Spleen (tissue), 13 donors: ENCODE measurements at places on chromosomes 11 and 22. TPM values are rescaled to one million over a fixed set of nuclear protein-coding genes. Genes with fewer than 3 reads are reported as not detected.

- DNase-seq = peak; percentile 74
Observed at GRCh38 chr11:45665206-45665932, at the start of gene CHST1. Gene CHST1, minus strand, starts transcription at chr11:45665622. Its CDS starts 14,699 bp downstream, at chr11:45650923.

GRCh38 chr11:110478410-110478809, 48.7 kb downstream of the FDX1 start:
- no peak for DNase-seq

- DNase-seq = no peak
Observed at GRCh38 chr11:74018331-74019005, 9.6 kb upstream of the UCP3 start.

Gene RIC8A
- 103 TPM for total RNA-seq

DNA sequence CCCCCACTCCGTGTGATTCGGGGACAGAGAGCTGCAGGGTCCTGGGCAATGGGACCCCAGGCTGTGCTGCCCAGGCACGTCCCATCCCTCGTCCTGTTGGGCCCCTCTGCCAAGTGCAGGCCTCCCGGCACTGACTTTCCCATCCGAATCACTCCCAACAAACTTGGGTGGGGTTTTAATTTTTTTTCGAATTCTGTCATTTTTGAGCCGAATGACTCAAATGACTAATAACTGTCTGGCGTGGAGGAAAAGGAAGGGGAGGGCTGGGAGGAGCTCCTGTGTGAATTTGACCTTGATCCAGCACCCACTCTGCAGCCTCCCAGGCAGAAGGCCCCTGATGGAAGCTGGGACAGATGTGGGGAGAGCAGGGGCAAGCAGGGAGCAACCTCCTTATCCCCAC, 1173.2 kb downstream of the BRD1 start:
- DNase-seq = no peak

DNA sequence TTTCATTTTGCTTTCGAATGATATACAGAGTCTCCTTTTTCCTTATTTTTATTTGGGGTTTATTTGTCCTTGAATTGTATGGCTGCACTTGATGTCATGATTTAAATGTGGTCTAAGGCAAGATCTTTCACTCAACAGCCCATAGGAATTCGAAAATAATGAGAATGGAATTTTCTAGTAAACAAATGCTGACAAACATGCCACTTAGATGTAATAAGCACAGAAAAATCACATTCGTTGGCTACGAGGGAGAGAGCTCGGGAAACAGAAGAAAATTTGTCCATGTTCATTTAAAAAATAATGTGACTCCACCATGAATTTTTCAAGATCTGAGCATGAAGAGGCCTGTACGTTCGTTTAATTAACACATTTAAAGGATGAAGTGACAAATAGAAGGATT, 73.0 kb downstream of the BLID start:
- no peak for DNase-seq

- peak; percentile 44 for DNase-seq
Observed at GRCh38 chr22:35148866-35149548, 83.0 kb downstream of the ISX start.

GRCh38 chr11:10927538-10927937, 69.7 kb upstream of the ZBED5 start:
- DNase-seq = no peak

Gene DRICH1
- total RNA-seq = 2.5 TPM

Gene HEPN1
- 0.25 TPM for total RNA-seq

DNA sequence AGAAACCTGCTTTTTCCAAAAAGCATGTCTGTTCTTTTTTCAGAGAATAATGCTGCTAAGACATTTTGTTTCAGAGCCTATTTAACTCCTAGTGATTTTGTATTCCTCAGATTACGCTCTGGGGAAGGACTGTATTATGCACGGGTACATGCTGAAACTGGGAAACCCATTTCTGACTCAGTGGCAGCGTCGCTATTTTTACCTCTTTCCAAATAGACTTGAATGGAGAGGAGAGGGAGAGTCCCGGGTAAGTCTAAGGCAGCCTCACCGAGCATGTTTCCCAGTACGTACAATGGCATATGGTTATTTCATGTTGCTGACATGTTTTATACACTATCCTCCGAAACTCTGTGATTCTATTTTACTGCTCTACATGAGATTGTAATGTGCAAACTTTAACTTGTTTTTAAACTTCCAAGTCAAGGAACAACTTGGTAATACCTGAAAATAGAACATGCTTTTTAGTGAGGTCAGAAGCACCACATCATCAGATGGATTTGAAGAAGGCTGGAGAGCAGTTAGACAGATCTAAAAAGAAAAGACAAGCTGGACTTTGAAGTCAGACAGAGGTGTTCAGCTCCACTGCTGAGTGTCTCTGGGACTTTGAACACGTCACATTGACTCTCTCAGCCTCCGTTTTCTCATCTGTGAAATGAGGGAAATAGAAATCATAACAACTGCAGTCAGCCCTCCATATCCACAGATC, 23.7 kb upstream of the MYO18B start:
- no peak for DNase-seq

Gene SMTNL1
- not detected for total RNA-seq

DNA sequence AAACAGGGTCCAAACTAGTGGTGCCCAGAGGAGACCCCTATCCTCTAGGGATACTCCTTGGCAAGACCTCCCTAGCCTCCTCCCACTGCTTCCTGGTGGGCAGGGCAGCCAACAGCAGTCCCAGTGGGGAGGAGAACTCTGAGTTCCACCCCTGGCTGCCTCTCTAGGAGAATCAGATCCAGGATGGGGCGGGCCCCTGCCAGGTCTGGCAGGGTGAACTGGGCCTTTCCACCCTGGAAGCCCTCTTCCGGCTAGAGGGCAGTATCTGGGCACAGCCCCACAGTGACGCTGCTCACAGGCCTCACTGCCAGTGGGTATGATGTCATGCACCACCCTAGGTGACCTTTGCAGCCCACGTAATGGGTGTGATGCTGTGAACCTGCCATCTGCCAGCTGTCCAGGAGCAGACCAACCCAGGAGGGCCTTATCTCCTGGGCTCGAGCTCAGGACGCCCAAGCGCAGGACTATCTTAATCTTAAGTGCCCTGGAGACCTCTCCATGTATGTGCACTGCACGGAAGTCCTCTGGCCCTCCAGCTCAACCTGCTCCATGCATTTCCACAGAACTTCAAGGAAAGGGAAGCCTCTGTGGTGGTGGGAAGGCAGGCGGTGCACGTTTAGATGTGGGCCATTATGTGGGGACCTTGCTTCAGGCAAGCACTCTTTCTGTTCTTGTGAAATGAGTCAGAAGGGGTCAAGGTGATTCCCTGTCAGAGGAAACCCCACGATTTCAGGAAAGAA, 31.8 kb upstream of the FCHSD2 start:
- peak; percentile 82 for DNase-seq

DNA sequence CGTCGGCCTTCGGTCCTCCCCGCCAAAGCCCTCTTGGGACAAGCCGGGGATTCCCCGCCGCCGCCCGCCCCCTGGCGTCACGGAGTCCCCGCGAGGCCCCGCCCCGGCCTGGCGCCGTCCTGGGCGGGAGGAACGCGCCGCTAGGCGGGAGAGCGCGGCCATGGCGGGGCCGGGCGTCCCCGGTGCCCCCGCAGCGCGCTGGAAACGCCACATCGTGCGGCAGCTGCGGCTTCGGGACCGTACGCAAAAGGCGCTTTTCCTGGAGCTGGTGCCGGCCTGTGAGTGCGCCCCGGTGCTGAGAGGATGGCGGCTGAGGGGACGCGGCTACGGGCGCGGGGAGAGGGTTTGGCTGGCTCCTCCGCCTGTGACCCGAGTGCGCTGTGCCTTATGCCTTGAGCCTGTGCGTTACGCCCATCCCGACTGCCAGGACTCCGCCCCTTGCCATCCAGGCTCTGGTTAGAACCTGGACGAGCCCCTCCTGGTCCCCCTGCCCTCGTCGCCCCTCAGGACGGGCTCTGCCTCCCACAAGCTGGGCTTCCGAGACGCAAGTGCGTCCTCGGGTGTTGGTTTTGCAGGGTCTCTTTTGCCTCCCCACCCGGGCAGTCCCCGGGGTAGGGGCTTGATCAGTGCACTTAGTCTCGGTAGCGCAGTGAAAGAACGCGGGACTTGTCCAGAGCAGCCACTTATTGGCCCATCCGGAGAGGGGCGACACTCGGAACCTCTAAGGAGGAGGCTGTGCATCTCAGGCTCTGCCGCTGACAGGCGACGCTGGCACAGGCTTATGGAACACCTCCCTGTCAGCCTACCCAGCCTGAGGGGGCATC, at the start of gene ATG16L2:
Gene ATG16L2, plus strand, starts transcription at position 126 of the 824 bp plus-strand sequence. Its CDS starts 35 bp downstream, at position 161.
- DNase-seq = peak; percentile 93

DNA sequence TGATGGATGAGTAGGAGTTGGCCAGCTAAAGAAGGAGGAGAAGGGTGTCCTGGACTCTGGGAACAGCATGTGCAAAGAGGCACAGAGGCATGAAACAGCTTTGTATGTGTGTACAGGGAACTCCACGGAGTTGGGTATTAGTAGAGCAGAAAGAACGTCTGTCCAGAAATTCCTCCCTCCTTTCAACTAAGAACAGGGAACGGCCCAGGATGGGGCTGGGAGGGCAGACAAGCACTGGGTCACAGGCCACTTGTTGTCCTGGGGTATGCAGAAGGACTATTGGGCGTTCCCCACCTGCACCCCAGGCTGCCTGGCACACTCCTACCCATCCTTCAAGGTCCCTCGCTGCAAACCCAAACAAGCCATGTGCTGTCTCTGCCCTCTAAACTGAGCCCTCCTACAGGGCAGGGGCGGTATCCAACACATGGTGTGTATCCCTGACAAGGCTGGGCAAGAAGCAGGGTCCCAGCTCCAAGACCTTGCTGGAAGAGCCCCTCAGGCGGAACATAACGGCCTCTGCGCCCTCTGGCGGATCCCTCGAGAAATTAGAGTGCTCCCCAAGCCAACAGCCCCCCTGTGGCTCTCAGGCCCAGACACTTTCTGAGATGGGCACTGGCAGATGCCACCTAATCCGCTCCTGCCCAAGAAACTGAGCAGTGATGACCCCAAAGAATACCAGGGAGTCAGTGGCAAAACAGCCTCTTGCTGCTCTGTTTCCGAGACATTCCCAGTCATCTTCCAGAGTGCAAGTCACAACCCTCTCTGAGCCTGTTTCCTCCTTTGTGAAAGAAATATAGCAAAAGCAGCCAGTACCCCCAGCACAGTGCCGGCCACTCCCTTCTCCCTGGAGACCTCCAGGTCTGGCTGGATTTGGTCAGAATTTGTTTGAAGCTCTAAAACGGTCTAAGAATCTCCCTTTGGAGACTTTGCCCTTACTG, 1.6 kb upstream of the ELFN2 start:
- no peak for DNase-seq

- no peak for DNase-seq
Observed at GRCh38 chr11:12389676-12390657, 12.6 kb downstream of the PARVA start.

Gene CSRP3
- not detected for total RNA-seq

Gene ISX
- not detected for total RNA-seq

GRCh38 chr11:14884667-14885273, 7.3 kb downstream of the CYP2R1 start:
- DNase-seq = no peak

Gene POGLUT3
- 18.4 TPM for total RNA-seq

GRCh38 chr11:124277207-124277606, 21.0 kb downstream of the OR8G5 start:
- peak; percentile 41 for DNase-seq

- DNase-seq = no peak
Observed at GRCh38 chr11:64316672-64317324, 561 bp downstream of the TRMT112 start.

Gene PAMR1
- 19.9 TPM for total RNA-seq

- no peak for DNase-seq
Observed at GRCh38 chr11:60332846-60333245, 5.8 kb downstream of the MS4A6E start.

DNA sequence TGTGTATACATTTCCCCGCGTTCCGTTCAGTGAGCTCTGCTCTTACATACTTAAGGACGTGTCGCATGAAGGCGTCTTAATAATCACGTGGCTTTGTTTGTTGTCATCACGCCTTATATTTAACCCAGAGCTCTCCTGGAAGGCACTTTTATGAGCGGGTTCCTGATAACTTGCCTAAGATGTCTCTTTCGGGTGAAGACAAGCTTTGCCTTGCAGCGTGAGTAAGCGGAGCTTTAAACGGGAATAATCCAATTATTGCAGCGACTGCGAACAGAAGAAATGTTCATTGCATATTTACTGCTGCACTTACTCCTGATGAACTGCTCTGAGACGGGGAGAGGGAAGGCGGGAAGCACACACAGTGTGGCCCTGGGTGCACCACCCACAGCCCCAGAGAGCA, 1128.2 kb downstream of the BRD1 start:
- no peak for DNase-seq

Gene FAM83F
- 0.23 TPM for total RNA-seq

Gene E2F8
- total RNA-seq = 2.4 TPM

Gene GPHA2
- not detected for total RNA-seq

DNA sequence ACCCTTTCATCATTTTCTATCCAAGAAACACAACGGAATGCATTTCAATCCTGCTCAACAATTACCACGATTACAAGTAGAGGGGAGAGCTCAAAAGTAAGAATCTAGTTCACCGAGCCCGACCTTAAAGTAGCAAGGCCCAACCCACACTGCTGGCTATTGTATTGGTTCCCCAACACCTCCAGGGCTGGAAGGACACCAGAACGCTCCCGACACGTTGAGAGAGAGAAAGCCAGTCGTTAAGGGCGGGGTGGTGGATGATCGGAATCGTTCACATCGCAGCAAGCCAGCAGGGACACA, 690 bp downstream of the CKAP5 start:
- no peak for DNase-seq

GRCh38 chr22:17368554-17369438, 464 bp upstream of the CECR2 start:
- DNase-seq = peak; percentile 73

DNA sequence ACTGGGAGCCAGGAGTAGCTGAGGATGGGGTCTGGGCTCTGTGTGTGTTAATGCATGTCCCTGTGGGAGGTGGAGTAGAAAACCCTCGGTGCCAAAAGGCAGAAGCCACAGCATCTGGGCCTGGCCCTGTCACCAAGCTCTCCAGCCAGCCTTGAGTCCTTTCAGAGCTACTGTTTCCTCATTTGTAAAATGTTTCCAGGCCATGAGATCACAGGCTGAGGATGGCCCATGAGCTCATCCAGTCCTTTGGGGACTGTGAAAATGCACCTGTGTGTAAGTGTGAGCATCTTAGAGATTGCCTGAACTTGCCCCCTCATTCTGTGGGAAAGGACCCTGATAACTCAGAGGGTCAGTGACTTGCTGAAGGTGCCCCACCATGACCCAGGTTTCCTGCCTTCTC, 9.1 kb downstream of the ANKK1 start:
- DNase-seq = peak; percentile 29

GRCh38 chr11:119874660-119875238, 145.7 kb upstream of the NECTIN1 start:
- peak; percentile 17 for DNase-seq

- DNase-seq = peak; percentile 88
Observed at GRCh38 chr22:37309211-37310074, 27.1 kb downstream of the CYTH4 start.

GRCh38 chr22:27978802-27979201, 59.7 kb upstream of the PITPNB start:
- no peak for DNase-seq

Gene OR8H2
- not detected for total RNA-seq

GRCh38 chr11:75557666-75558494, 4.2 kb upstream of the SERPINH1 start:
- no peak for DNase-seq
